ENCODE measurements at places on chromosomes 5 and 9.

GRCh38 chr5:34517249-34517648 lies 138.9 kb upstream of the RAI14 start:
- peak; percentile 45 for DNase-seq

GRCh38 chr9:74172874-74173273 lies 324.3 kb upstream of the RORB start:
- DNase-seq = no peak

DNA sequence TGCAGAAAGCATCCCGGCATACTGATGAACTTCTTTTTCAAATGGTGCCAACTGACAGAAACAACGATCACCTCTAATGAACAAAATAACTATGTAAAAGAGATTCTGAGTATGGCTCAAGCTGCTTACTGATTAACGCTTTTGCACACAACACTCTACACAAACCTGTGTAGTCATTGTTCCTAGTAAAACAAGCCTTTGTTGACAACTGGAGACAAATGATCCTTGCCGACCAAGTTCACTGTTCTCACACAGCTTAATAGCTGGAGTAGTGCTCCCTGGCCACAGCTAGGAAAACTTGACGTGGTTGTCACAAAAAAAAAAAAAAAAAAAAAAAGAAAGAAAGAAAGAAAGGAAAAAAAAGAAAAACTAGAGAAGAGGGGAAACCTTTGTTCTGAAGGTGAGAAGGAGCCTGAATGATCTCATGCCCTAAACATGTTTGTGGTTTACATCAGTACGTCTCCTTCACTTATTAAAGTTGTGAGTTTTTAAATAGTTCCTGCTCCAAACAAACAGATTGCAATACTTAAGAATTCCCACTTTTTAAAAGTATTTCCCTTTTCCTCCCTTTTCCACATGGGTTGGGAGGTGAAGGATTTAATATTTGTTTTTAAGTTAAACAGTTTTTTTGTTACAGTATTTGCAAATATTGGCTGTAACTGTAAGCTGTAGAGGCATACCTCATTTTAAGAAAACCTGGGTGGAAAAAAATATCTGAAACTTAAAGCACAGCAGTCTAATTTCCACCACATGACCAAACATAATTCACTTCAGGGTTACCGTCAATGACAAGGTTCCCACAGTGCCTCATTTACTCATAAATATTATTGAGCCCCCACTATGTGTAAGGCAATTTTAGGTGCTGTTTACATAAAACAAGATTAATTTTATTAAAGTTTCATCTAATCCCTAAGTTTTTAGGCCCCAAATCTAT lies 63.7 kb downstream of the GLIS3 start:
- no peak for DNase-seq

- DNase-seq = no peak
Measured at GRCh38 chr5:43571237-43571636, 14.4 kb upstream of the PAIP1 start.

DNA sequence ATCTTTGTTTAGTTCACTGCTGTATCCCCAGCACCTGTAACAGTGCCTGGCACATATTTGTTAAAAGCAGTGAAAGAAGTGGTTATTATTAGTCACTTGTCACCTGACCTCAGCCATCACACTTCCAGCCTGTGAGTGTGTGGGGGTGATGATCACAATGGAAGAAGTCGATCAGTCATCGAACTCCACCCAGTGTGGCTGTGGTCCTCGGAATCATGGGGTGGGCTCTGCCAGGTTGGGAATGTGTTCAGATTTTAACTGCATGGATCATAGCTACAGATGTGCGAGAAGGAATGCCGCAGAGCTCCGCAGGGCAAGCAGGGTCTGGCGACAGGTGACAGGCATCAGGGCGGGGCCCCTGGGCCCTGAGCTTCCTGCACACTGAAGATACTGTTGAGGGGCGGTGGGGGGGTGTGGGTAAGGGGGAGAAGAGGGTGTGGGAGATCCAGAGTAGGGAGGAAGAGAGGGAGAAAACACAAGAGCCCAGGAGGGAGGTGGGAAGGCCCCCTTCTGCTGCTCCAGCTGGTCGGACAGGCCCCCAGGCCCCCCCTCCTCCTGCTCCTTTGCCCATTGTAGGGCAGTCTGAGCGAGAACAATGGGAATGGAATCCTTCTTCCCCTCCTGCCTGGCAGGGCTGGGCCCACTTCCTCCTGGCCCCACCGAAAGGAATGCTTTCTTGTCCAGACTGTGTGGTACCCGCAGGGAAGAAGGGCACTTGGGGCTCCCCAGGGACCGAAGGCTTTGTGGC lies 89.6 kb downstream of the SPRY4 start:
- DNase-seq = peak; percentile 14

DNA sequence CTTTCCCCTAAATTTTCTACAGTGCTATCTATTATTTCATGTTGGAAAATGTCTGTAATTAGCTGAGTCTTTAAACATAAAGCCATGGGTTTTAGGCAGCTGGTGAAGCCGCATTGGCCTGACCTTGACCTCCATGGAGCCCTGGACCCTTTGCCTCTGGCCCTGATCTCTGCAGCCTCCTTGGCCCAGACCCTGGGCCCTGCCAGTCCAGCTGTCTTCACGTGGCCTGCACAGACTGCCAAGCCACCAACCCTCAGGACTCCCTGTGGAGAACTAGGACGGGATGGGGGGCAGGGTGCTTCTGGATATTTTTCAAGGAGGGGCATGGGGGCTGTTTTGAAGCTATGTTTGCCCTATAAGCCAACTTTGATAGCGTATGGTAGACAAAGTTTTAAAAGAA lies 29.8 kb upstream of the PPARGC1B start:
- DNase-seq = no peak

DNA sequence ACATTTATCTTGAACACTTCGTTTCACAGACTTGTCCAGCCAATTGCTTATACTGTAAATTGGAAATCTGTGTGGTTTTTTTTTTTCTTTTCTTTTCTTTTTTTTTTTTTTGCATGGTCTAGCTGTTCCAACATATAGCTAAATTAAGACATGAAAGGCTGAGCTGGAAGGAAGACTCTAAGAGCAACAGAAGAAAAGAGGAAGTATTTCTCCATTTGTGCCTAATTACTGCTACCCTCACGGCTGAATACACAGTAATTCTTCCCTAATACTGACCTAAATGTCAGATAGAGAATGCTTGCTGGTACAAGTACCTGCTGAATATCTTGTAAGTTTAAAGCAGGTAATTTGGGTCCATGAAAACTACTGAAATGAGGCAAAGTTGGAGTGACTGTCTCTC lies 11.0 kb upstream of the HAPLN1 start:
- no peak for DNase-seq

- DNase-seq = no peak
Measured at GRCh38 chr5:65247594-65247993, 234.1 kb downstream of the ADAMTS6 start.

DNA sequence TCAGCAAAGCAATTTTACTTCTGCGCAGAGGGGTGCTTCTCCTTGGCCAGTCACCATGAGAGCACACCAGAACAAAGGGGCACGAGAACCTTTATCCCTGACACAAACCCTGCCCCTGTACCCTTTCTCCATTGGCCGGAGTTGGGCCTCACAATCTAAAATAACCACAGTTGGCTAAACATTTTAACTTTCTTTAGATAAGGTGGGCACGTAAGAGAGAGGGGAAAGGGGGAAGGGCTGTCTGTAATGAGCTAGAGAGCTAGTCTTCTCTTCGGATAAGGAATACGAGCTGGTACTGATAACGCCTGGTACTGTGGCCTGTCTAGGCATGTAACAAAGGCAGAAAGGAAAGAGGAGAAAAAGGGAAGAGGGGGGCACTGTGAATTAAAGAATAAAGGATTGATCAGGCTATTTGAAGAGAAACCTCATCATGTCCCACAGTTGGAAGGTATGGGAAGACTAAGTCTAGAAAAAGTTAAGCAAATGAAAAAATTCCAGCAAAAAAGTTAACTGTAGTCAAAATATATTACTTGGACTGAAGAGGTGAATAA lies 1.8 kb upstream of the IARS1 start:
- no peak for DNase-seq

All from inflammatory macrophage (primary cell).